NCI-H1105 (cell line): ENCODE measurements at places on chromosomes 1 and 21.

DNA sequence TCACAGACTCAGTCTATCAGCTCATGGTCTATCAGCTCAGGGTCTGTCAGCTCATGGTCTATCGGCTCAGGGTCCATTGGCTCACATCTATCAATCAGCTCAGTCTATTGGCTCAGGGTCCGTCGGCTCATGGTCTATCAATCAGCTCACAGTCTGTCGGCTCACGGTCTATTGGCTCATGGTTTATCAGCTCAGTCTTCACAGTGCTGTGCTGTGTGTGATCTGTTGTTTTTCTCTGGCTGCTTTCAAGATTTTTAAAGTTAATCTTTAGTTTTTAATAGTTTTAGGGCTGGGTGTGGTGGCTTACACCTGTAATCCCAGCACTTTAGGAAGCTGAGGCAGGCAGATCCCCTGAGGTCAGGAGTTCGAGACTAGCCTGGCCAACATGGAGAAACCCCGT, 14.4 kb downstream of the C1orf159 start:
- no peak for DNase-seq

DNA sequence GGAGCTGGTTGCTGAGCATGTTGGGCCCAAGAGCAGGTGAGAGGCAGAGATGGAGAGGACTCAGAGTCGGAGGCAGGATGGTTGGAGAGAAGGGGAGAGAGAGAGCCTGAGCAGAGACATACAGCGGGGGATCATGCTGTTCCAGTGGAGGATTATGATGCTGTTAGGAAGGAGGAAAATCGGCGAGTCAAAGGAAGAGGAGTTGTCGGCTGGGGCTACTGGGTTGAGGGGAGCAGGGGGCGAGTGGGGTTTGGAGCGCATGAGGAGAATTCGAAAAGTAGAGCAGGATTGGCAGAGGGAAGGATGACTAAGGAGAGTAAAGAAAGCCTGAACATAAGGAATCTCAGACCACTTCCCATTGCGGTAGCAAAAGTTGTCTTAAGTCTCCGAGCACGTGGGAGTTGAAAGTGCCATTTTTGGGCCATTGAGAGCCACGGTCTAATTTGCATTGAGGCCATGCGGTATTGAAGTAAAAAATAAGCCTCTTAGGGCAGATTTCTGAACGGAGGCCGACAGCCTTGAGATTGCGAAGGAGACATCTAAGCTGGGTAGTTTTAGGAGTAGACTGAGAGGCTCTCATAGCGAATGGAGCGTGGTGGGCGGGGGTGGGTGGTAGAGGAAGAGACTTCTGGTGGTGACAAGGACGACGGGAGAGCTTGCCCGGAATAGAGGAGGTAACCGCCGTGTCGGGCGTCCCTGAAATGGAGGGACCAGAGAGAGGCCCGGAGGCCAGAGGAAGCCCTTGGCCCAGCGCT, 140.4 kb upstream of the ETV3 start:
- no peak for DNase-seq

- no peak for DNase-seq
Measured at GRCh38 chr21:31132574-31133242, 94.4 kb upstream of the KRTAP19-8 start.

- peak; percentile 10 for DNase-seq
Measured at GRCh38 chr1:225654688-225655508, 2.0 kb upstream of the ENAH start.

DNA sequence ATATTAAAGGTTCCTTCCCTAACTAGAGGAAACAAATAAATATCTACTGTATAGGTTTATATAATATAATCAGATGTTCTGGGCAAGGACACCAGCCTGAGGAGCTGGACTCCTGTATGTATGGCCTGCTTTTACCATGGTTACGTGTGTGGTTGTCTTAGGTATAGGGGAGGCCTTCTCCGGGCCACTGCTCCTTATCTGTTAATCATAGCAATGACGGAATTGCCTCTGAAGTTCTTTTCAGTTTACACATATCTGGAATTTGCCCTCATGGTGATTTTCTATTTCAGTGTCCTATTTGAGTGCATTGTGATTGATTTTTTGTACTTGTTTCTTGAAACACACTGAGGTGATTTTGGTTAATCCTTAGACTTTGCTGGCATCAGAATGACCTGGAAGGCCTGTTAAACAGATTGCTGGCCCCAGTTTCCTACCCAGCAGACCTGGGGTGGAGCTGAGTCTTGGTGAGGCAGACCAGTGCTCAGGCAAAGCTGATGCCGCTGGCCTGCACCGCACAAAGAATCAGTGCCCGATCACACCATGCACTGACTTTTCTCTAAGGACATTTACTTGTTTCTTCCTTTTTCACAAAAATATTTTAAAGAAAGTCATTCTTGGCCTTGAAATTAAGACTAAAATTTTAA, 18.5 kb downstream of the ABCB10 start:
- no peak for DNase-seq

DNA sequence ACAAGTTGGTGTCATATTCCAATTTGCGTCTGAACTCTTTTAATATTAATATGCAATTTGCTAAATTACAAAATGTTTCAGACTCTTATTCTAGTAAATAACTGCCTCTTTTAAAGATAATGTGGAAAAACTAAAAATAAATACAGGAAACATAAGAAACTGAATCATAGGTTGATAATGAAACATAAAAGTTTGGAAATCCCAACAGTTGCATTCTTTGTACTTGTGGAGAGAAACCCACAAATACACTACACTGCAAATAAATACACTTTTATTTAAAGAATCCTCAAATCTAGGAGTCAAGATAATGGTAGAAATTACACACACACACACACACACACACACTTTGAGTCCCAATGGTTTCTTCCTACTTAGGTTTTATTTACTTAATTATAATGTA, 5.2 kb downstream of the BRINP3 start:
- no peak for DNase-seq

GRCh38 chr1:221444346-221444745, 297.5 kb downstream of the DUSP10 start:
- no peak for DNase-seq

DNA sequence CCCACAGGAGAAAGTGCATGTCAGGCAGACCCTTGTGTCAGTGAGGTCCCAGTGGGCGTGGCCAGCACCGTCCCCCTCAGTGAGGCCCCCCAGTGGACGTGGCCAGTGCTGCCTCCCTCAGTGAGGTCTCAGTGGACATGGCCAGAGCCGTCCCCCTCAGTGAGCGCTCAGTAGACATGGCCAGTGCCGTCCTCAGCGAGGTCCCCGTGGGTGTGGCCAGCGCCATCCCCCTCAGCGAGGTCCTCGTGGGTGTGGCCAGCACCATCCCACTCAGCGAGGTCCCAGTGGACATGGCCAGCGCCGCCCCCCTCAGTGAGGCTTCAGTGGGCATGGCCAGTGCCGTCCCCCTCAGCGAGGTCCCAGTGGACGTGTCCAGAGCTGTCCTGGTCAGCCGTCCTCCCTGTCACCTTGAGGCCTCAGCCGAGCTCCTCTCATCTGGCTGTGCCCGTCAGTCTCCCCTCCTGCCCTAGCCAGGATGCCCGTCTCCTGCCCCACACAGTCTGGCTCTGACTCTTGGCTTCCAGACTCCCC, 35.5 kb downstream of the PDE9A start:
- DNase-seq, result no peak

DNA sequence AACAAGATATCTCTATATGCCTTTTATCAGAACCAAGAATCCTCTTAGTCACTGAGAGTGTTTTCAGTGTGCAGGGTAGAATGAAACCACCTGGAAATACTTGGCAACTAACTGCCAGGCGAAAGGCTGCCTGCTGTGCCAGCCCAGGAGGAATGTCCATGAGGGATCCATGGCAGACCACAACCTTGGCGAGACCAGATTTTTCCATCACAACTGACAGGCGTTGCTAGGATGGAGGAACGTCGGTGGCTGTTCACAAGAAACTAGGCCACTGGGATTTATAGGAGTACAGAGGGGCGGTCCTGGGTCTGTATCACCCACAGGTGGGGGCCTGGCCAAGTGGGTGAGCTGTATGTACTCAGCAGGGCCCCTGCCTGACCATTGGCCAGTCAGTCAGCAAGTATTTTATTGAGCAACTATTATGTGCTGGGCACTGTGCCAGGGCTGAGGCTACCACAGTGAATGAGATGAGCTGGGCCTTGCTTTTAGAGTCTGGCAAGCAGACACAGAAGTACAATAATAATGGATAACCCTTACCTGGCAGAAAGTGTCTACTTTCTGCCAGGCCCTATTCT, 199.4 kb downstream of the FOXD2 start:
- DNase-seq, result no peak

GRCh38 chr1:25435397-25436108, 4.9 kb downstream of the MACO1 start:
- no peak for DNase-seq
